ENCODE measurements at places on chromosomes 7 and 10. TPM values are rescaled to one million over a fixed set of nuclear protein-coding genes. Genes with fewer than 3 reads are reported as not detected.

NKX1-2 gene
- total RNA-seq: not detected

DNA sequence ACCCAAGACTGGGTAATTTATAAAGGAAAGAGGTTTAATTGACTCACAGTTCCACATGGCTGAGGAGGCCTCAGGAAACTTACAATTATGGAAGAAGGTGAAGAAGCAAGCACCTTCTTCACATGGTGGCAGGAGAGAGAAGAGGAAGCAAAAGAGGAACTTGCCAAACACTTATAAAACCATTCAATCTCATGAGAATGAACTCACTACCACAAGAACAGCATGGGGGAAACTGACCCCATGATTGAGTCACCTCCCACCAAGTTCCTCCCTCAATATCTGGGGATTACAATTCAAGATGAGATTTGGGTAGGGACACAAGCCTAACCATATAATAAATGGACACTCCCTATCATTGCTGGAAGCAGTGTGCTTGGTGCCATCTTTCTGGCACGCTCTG lies 506.3 kb downstream of the CALN1 start:
- DNase-seq: no peak

DNA sequence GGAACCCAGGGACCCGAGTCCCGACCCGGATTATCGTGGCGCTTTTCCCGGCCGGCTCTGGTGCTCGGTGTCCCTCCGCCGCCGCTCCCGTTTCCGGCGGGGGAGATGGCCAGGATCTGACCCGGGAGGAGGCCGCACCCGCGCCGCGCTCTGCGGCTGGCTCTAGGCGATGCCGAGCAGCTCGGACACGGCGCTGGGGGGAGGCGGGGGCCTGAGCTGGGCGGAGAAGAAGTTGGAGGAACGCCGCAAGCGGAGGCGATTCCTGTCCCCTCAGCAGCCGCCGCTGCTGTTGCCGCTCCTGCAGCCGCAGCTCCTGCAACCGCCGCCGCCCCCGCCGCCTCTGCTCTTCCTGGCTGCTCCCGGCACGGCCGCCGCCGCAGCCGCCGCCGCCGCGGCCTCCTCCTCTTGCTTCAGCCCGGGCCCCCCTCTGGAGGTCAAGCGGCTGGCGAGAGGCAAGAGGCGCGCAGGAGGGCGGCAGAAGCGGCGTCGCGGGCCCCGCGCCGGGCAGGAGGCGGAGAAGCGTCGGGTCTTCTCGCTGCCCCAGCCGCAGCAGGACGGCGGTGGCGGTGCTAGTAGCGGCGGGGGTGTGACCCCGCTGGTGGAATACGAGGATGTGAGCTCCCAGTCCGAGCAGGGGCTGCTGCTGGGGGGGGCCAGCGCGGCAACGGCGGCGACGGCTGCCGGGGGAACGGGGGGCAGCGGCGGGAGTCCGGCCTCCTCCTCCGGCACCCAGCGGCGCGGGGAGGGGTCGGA lies 593 bp downstream of the CDK13 start:
- no peak for DNase-seq

THSD7A gene
- under 0.01 TPM for total RNA-seq

DNA sequence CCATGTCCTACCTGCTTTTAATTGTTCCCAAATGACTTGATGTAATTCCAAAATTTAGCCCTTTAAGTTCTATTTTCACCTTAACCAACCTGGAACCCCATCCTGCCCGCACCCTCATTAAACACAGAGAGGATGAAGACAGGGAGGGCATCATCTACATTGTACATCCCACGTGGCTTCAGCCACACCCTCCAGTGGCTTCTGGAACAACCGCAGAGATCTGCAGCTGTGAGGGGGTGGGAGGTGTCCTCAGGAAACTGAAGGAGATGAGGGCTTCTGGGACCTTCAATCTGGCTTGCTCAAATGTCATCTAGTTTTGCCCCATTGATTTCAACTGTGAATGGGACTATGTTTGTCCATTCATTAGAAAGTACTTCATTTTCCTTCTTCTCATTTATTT lies 39.0 kb downstream of the AKR1B1 start:
- DNase-seq: peak; percentile 70

DNA sequence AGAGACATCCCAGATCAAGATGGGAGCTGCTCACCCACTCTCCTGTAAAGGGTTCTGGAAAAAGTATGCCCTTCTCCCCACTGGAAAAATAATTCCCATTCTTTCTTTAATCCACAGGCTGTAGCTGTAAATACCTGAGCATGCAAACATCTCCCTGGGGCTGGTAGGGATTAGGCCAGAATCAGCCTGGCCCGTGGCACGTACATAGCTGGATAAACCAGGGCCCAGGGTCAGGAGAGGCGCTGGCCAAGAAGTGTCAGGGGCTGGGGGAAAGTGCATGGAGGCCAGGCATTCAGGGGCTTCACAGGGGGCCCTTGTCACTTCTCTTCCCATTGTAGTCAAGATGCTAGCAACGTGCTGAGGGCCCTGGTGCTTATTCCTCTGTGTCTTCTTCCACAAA lies 30.7 kb upstream of the AQP1 start:
- no peak for DNase-seq

DNA sequence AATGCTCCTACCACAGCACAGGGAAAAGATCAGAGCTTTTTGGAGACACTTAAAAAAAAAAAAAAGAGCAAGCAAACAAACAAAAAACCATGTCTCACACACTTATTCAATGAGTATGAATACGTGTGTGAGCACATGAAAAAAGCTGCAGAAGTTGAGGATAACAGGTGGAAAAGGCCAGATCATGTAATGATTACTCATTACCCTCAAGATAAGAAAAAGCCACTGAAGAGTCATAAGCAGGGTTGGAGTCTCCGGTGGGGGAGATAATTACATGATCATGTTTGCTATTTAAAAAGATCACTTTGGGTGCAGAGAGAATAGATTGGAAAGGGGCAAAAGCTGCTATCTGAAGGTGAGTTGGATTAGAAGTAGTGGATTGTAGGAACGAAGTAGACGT lies 77.0 kb downstream of the POU6F2 start:
- no peak for DNase-seq

KNDC1 gene
- not detected for total RNA-seq

DNA sequence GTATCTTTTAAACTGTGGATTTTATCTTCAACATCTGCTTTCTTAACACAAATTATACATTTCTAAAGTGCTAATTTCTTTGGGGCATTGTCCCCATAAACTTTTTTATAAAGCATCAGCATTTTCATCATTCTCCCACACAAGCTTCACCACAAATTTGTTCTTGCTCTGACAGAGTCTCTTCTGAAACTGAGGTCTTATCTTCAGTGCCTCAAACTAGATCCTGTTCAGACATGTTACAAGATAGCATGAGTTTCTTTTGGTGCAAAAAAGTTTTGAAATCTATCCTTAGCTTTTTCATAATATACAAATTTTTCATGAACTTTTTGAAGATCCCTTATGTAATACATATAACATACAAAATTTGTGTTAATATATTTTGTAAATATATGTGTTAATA lies 346.6 kb downstream of the IPMK start:
- DNase-seq: no peak

DNA sequence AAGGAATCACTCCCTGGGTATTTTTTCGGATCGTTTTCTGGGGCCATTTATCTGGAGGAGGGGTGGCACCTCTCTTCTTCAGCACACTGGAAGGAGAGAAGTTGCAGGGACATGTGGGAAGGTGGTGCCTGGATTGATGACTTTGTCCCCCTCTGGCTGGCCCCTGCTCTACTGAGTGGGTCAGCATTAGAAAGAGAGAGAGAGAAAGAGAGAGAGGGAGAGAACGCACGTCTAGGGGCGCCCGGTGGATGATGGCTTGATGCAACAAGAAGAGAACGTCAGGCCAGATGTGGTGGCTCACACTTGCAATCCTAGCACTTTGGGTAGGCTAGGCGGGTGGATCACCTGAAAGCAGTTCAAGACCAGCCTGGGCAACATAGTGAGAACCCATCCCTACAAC lies 5.5 kb upstream of the MUC12 start:
- no peak for DNase-seq

CDH23 gene
- total RNA-seq: 0.06 TPM

DNA sequence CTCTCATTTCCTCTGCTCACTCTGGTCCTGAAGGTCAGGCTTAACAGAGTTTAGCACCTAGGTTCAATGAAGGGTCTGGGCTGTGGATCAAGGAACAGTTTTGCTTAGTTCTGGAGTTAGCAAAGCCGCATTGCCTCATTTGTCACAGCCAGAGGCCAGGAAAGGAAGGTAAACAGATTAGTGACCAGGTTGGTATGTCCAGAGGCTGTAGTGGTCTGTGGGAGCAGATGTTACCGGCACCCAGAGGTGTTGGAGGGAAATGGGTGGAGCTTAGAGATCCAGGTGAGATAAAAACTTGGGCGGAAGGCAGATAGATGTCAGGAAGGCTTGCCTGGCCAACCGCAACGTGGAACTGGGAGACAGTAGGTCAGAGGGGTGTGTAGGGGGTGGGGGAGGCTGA lies 36.6 kb upstream of the ZMIZ2 start:
- no peak for DNase-seq

- DNase-seq: peak; percentile 2
Measured at GRCh38 chr10:129662426-129662825, 195.4 kb downstream of the MGMT start.

GIMAP1 gene
- not detected for total RNA-seq

GRCh38 chr7:13745530-13745929 lies 243.9 kb downstream of the ETV1 start:
- no peak for DNase-seq

DNA sequence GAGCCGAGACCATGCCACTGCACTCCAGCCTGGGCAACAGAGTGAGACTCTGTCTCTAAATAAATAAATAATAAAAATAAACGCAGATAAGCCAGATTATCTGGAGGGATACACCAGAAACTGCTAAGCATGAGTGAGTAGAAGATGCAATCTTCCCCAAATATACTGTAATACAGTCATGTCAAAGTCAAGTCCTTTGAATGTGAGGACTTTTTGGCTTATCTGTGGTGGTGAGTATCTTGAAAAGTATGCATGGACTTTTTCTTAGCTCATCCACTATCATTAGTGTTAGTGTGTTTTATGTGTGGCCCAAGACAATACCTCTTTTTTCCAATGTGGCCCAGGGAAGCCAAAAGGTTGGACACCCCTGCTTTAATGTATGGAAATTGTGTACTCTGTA lies 44.7 kb upstream of the PITRM1 start:
- peak; percentile 63 for DNase-seq

GRCh38 chr7:148535217-148535616 lies 55.3 kb upstream of the C7orf33 start:
- DNase-seq: no peak

- peak; percentile 26 for DNase-seq
Measured at GRCh38 chr10:78757344-78757925, 311.3 kb upstream of the ZMIZ1 start.

VWA2 gene
- total RNA-seq: not detected

NXPH1 gene
- 2.8 TPM for total RNA-seq

HOXA2 gene
- 0.51 TPM for total RNA-seq

DNA sequence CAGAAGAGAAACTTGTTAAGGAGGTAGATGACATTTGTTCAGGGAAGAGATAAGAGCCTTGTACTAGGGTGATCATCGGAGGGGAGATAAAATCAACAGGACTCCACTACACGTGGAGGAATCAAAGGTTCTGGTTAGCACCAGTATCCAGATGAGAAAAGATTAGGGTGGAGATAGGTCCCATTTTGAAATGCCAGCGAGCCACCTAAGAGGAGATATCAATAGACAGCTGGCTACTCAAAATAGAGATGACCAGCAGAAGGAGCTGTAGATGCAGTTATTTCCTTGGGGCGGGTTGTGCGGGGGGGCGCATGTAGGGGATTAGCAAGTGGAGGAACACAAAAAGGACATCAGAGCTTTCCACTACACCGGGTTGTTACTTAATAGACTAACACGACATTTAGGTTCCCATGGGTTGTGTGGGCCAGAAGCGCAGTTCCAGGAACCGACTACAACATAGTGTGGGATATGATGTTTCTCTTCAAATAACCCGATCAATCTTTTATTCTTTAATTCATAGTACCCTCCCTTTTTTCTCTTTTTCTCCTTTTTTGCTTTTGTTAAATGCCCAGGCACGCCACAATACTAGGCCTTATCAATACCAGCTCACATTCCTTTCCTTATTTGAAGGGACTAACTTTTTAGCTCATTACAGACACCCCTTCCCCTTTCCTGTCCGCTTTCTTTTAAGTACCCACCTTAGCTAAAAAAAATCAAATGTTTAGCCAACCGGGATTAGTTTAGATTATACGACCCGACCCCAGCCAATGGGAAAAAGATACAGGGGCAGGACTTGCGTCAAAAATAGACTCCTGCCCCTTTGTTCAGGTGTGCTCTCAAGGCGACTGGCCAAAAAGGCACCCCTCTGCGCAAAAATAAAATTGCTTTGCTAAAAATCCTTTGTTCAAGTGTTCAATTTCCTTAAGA lies 2.0 kb upstream of the KIF11 start:
- DNase-seq: peak; percentile 77

DNA sequence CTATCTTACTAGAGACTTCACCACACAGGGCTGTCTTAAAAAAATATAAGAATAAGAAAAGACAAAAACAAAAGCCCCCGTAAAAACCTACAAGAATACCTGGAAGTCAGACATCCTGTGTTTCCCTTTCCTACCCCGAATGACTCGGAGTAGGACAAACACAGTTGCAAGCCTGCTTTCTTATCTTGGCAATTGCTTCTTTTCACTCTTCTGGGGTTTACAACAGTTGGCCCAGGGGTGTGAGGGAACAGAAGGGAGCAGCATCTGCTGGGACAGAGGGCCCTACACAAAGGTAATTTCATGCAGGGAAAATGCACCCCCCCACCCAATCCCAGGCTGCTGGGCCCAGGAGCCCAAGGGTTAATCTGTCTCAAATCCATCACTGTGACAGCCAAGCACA lies 220.6 kb downstream of the ARHGAP12 start:
- peak; percentile 25 for DNase-seq

LSM5 gene
- total RNA-seq: 75.4 TPM
